T-cell (primary cell): ENCODE measurements at places on chromosomes 4 and X.
A peak's percentile ranks its signal among the peaks of the same experiment; 100 is the strongest.

- no peak overlapping the region for H3K27ac ChIP-seq
- no peaks in the 10 kb centered on the region for H3K36me3 ChIP-seq
- DNase-seq = no peak
- no peak overlapping the region for H3K4me3 ChIP-seq
- H3K4me1 ChIP-seq = no peaks in the 10 kb centered on the region
Measured at GRCh38 chr4:13322681-13323101, 161.4 kb downstream of the RAB28 start.

DNA sequence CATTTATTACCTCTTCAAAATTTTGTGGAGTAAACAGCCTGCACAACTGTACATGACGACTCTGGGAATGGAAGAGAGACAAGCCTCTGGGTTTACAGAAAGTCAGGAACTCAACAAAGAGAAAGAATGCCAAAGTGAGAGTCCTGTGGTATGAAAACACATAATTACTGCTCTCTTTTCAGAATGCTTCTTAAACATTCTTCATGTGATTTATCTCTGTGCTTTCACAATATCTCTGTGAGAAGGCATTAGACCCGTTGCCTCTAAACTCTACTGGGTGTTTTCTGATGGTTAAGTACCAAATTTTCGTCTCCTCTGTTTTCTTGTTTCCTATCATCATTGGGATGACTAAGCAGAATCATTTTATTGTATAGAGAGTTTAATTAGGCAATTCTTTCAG is 966.6 kb upstream of the SLIT2 start:
- no peak for DNase-seq
- no peaks in the 10 kb centered on the region for H3K4me1 ChIP-seq
- no peak overlapping the region for H3K27ac ChIP-seq
- no peaks in the 10 kb centered on the region for H3K36me3 ChIP-seq
- H3K4me3 ChIP-seq = no peak overlapping the region

DNA sequence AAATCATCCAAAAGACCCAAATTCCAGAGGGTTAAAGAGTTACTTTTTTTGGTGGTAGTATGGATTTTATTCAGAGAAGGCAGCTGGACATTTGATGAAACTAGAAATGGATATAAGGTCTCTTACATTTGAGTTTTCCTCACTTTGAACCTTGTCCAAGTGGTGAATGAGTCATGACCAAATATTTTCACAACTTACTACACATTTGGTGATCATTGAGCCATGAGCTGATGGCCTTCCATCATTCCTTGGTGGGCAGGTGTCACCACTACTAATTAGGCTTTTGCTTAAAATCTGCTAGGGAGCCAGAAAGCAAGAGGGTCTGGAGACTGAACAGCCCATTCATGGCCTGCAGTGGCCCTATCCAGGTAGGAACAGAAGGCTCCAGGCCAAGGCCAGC is 620.2 kb upstream of the INTU start:
- no peaks in the 10 kb centered on the region for H3K27me3 ChIP-seq
- H3K4me1 ChIP-seq = no peaks in the 10 kb centered on the region
- no peak overlapping the region for H3K27ac ChIP-seq
- no peaks in the 10 kb centered on the region for H3K36me3 ChIP-seq

DNA sequence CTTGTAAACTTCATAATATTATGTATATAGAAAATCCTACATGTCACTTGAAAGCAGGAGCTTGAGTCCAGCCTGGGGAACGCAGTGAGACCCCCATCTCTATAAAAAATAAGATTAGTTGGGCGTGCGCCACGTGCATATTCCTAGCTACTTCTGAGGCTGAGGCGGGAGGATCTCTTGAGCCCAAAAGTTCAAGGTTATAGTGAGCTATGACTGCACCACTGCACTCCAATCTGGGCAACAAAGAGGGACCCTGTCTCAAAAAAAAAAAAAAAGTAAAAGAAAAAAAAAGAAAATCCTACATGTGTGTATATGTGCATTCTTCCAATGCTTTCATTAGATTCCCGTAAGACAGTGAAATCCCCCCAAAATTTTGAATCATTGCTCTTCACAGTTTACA is 1.7 kb downstream of the SEC31A start:
- no peak overlapping the region for H3K27ac ChIP-seq
- H3K36me3 ChIP-seq = peaks cover 3% of the 10 kb centered on the region
- DNase-seq = no peak
- no peak overlapping the region for H3K4me3 ChIP-seq
- peaks cover 23% of the 10 kb centered on the region for H3K4me1 ChIP-seq

DNA sequence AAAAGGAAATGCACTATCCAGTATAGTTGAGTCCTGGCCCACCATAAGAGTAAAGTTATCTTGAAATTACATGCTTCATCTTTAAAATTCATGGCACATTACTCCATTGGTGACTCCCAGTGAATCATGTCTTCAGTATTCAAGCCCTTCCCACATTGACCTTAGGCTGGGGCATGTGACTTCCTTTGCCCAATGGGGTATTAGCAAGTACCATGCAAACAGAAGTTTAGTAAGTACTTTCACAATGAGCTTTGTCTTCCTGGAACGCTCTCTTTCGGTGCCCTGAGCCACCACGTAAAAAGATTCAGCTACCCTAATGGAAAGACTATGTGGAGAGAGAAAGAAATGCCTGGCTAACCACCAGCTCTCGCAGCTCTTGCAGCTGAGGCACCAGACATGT is 235.4 kb downstream of the HNRNPD start:
- peaks cover 13% of the 10 kb centered on the region for H3K4me1 ChIP-seq
- no peak for DNase-seq
- no peaks in the 10 kb centered on the region for H3K36me3 ChIP-seq
- no peak overlapping the region for H3K27ac ChIP-seq
- no peak overlapping the region for H3K4me3 ChIP-seq

DNA sequence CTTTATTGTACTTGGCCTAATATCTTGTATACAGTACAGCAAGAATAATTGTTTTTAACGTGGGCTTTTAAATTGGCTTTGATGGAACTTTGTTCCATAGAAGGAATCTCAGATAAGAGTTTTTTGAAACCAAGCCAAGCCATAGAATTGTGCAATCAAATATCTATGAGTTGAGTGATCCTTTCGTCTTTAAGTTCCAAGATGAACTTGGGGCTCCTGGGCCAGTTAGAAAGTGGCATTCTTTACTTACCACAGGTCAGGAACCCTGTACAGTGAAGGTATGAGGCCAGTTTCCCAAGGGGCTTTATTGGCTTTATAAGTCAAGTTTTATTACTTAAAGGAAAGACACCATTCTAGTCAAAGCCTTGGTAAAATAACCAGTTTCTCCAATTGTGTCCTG is 2104.2 kb downstream of the PCDH7 start:
- H3K27ac ChIP-seq = no peak overlapping the region
- no peak for DNase-seq
- H3K4me1 ChIP-seq = no peaks in the 10 kb centered on the region
- H3K27me3 ChIP-seq = no peaks in the 10 kb centered on the region

GRCh38 chrX:152878976-152879755 is 18.7 kb upstream of the ZNF185 start:
- H3K27me3 ChIP-seq = no peaks in the 10 kb centered on the region
- no peak for DNase-seq
- no peaks in the 10 kb centered on the region for H3K36me3 ChIP-seq
- H3K4me3 ChIP-seq = no peak overlapping the region
- H3K4me1 ChIP-seq = no peaks in the 10 kb centered on the region
- H3K27ac ChIP-seq = no peak overlapping the region

DNA sequence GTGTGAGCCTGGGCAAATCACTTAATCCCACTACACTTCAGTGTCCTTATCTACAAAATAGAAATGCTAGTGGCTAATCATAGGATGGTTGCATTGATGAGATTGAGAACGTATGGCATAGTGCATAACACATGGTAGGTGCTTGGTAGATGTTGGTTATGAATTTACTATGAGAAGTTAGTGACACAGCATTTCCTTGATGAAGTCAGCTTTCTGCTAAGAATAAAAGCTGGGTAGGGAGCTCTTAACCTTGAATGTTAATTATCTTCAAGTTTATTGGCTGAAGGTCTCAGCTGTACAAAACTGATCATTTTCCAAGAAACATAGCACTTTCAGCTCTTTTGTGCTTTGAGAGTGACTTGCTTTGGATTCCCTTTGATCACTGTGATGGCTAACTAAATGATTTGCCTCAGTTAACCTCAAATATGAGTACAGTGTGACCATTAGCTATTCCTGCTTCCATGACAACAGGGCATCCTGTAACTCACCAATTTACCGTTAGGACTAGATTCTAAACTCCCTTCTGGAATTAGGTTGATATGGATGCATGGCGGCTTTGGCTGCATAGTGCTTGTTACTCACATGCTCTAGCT is 17.8 kb downstream of the PDK3 start:
- no peak for DNase-seq
- no peaks in the 10 kb centered on the region for H3K36me3 ChIP-seq
- peak overlapping the region; percentile 38 for H3K27ac ChIP-seq
- H3K4me3 ChIP-seq = no peak overlapping the region
- no peaks in the 10 kb centered on the region for H3K27me3 ChIP-seq

DNA sequence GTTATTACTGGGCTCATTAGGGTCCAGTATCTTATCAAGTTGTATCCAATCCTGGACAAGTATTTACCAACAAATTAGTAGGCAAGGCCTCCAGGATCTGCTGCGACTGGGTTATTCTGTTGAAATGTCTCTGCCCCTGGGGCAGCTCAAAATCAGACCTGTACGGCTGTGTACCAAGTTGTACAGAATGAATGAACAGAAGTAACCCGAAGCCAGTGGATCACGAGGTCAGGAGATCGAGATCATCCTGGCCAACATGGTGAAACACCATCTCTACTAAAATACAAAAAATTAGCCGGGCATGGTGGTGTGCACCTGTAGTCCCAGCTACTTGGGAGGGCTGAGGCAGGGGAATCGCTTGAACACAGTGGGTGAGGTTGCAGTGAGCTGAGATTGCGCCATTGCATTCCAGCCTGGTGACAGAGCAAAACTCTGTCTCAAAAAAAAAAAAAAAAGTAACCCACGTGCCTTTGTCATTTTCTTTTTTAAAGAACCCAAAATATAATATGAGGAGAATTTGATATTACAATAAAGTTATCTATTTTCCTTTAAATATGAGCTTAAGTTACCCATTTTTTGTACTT is 127.3 kb downstream of the CBR4 start:
- no peak overlapping the region for H3K27ac ChIP-seq
- H3K36me3 ChIP-seq = no peaks in the 10 kb centered on the region
- H3K4me1 ChIP-seq = no peaks in the 10 kb centered on the region
- no peaks in the 10 kb centered on the region for H3K27me3 ChIP-seq
- no peak overlapping the region for H3K4me3 ChIP-seq
- DNase-seq = no peak

DNA sequence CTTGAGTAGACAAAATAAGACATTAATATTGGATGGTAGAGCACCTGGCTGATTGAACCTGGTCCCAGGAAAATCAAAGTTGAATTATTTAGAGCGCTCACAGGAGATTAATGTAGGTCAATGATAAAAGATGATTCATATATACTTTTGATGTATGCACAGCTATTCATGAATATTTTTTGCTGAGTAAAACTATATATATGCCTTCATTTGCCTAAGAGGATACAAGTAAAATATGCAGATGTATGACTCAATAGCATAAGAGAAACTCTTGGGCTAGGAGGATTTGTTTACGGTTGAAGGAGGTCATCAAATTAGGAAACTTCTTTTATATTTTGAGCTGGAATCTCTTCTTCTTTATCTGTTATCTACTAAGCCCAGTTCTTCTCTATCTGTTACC is 202.7 kb upstream of the HS3ST1 start:
- H3K4me1 ChIP-seq = no peaks in the 10 kb centered on the region
- no peak overlapping the region for H3K27ac ChIP-seq
- no peaks in the 10 kb centered on the region for H3K36me3 ChIP-seq
- no peak overlapping the region for H3K4me3 ChIP-seq
- no peak for DNase-seq

DNA sequence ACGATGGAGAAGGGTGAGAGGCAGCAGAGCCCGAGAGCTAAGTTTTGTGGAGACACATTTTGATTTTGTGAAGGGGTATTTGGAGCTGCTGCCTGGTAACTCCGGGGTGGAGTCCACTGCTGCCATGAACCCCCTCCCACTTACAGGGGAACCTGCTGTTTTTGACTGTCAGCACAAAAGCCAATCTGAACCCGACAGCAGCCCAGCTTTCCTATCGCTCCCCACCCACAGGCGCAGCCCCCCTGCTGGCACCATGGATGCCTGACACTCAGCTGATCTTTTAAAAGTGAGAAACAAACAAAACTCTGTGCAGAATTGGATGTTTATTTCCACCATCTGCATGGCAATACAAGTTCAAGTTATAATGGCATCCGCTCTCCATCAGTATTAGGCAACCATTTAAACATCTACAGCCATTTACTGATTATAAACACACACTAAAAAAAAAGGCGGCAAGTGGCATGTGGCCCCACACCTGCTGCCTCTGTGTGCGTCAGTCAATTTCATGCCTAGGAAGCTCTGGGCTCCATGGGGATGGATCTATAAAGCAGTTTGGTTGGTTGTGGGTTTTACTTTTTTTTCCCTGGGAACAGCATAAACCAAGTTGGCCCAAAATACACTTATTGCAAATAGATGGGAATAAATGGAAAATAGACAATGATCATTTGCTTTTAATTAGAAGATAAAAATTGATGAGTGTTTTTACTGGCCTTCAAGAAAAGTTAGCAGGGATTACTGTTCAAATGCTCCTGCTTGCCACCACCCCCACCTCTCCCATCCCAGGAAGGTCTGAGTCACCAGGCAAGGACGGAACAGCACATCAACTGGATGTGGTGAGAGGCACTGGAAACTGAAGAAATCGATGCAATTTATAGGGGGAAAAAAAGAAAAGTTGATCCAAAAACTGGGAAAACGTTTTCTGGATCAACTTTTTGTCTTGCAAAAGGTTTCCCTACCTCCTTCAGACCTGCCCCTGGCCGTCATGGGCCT is 46.0 kb downstream of the SEPSECS start:
- H3K4me1 ChIP-seq = no peaks in the 10 kb centered on the region
- H3K4me3 ChIP-seq = no peak overlapping the region
- DNase-seq = no peak
- no peak overlapping the region for H3K27ac ChIP-seq

DNA sequence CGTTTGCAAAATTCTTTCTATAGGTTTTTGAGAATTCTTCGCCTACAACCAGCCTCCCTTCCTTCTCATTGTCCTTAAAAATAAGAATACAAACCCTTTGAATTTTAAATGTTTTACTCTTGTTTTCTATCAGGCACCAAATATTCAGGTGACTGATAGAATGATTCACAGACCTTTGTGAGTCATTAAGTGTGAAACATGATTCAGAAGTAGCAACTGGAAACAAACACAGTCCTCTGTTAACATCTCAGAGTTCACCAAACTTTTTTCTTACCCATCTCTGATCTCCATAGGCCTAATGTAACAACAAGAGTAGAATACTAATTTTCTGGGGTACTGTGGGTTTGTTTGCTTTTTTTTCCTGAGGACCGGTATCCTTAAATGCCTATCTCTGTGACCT is 63.4 kb upstream of the MAB21L2 start:
- no peak overlapping the region for H3K4me3 ChIP-seq
- no peaks in the 10 kb centered on the region for H3K27me3 ChIP-seq
- H3K36me3 ChIP-seq = no peaks in the 10 kb centered on the region
- H3K27ac ChIP-seq = no peak overlapping the region

GRCh38 chr4:1866189-1866661 is 5.0 kb upstream of the NSD2 start:
- no peak overlapping the region for H3K4me3 ChIP-seq
- H3K4me1 ChIP-seq = peaks cover 38% of the 10 kb centered on the region
- H3K27me3 ChIP-seq = no peaks in the 10 kb centered on the region
- no peak overlapping the region for H3K27ac ChIP-seq
- no peaks in the 10 kb centered on the region for H3K36me3 ChIP-seq
- no peak for DNase-seq

GRCh38 chr4:38101563-38101962 is 141.4 kb downstream of the PTTG2 start:
- H3K4me3 ChIP-seq = no peak overlapping the region
- no peaks in the 10 kb centered on the region for H3K27me3 ChIP-seq
- H3K4me1 ChIP-seq = no peaks in the 10 kb centered on the region
- DNase-seq = no peak
- no peak overlapping the region for H3K27ac ChIP-seq
